ENCODE measurements at places on chromosomes 7 and 10. TPM values are rescaled to one million over a fixed set of nuclear protein-coding genes. Genes with fewer than 3 reads are reported as not detected.
A peak's percentile ranks its signal among the peaks of the same experiment; 100 is the strongest.

Gene TMEM213
- not detected for total RNA-seq

Gene CNNM1
- total RNA-seq, result 1.1 TPM

GRCh38 chr10:60732198-60732806 is 46.0 kb upstream of the CDK1 start:
- peak; percentile 14 for DNase-seq

DNA sequence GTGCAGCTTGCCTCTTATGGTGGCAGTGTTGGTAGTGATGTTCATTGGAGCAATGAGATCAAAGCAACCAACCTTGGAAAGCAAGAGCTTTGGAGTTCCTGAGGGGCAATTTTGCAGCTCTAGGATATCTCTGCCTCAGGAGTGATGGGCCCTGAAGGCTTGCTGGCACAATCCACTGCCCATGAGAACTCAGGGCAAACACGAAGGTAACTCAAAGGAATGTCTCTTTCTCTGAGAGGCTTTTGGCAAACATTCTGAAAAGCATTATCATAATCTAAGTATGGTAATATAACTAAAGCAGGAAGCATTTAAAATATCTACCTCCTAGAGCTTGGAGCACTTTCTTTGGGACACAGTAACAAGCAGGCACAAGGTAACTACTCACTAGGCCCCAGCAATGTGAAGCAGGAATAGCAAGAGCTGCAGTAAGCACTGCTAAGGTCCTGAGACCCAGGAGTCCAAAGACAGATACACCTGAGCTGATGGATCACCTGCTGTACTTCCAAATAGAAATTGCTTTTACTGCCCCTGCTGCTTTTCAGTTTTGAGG is 103.1 kb downstream of the NRF1 start:
- DNase-seq, result no peak

GRCh38 chr7:44748948-44749731 is 493 bp downstream of the ZMIZ2 start:
- DNase-seq, result peak; percentile 53

DNA sequence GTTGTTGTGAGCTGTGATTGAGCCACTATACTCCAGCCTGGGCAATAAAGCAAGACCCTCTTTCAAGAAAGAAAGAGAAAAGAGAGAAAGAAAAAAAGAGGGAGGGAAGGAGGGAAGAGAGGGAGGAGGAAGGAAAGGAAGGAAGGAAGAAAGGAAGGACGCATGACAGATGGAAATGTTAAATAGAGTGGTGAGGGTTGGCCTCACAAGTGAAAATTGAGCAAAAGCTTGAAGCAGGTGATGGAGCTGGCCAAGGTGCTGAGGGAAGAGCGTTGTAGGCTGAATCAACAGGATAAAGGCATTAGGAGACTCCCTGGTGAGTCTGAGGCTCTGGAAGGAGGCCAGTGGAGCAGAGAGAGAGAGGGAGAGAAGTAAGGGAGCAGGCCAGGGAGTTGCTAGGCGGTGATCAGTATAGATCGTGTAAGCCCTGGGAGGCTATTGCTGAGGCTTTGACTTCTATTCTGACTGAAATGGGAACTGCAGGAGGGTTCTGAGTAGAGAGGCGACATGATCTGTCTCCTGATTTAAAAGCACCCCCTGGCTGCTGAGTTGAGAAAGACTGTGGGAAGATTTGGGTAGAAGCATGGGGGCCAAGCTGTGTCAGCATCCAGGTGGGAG is 26.5 kb upstream of the TMEM248 start:
- peak; percentile 77 for DNase-seq

Gene LHPP
- 23.3 TPM for total RNA-seq

Measured in neural progenitor cell (in vitro differentiated cells).